Tongue (tissue), 3 donors: ENCODE measurements at places on chromosomes 3 and 15. TPM values are rescaled to one million over a fixed set of nuclear protein-coding genes. Genes with fewer than 3 reads are reported as not detected.

- DNase-seq = peak; percentile 24
These were observed 69.6 kb downstream of the ATP10A start for GRCh38 chr15:25793354-25794050.

DNA sequence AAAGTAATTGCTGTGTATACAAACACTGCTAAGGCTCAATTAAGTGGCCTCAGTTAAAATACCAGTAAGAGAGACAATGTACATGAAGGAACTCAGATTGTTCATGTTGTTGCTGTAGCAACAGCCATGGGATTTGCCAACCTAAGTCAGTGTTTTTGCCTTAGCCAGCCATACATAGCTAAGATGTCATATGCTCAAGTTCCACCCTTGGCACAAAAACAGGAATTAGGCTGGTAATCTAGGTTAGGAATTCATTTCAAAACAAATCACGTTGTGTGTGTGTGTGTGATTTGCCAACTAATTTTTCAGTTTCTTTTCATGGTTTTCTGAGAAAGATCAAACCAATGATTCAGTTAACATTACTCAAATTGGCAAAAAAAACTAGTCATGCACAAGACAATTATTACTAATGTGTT, 143.7 kb upstream of the KCNMB2 start:
- peak; percentile 78 for DNase-seq

GRCh38 chr3:107969525-107969924, 121.3 kb downstream of the CD47 start:
- no peak for DNase-seq

GRCh38 chr15:77031376-77032050, 36.6 kb downstream of the PSTPIP1 start:
- DNase-seq = peak; percentile 74

Gene LOXL1
- 18.9 TPM for total RNA-seq

Gene VGLL3
- total RNA-seq = 30.6 TPM

Gene PLD1
- total RNA-seq = 60.6 TPM

Gene ALDH1A3
- total RNA-seq = 59.0 TPM
